ENCODE measurements at places on chromosomes 2 and 18.
A peak's percentile ranks its signal among the peaks of the same experiment; 100 is the strongest.

DNA sequence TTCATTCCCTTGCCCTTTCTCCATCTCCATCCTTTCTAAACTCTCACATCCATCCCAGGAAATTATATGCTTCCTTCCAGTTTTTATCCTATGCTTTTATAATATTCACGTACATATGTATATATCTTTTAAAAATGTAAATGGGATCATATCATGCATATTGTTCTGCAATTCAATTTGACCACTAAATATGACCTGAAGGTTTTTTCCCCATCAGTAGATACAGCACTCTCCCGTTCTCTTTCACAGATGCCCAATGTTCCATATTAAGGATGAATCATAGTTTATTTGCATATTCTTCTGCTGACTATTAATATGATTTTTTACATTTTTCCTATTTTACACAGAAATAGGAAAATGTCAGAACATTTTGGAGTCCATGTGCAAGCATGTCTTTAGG is 213.3 kb upstream of the PARD3B start:
- no peak for DNase-seq

DNA sequence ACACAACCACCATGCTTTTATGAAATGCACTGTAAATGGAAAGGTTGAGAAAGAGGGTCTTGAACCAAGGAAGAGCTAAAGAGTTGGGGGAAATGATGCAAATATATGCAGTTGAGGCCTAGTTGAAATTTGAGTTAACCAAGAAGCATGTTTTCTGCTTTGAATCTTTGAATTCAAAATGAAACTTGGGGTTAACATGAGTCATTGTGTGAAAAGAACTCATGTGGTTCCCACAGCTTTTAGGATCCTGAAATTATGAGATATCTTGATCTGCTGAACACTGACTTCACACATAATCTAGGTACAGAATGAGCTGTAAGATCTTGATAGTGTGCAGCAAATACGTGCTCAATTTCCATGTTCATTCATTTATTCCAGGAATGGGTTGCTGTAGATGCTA is 422.9 kb upstream of the TRIB2 start:
- no peak for DNase-seq

DNA sequence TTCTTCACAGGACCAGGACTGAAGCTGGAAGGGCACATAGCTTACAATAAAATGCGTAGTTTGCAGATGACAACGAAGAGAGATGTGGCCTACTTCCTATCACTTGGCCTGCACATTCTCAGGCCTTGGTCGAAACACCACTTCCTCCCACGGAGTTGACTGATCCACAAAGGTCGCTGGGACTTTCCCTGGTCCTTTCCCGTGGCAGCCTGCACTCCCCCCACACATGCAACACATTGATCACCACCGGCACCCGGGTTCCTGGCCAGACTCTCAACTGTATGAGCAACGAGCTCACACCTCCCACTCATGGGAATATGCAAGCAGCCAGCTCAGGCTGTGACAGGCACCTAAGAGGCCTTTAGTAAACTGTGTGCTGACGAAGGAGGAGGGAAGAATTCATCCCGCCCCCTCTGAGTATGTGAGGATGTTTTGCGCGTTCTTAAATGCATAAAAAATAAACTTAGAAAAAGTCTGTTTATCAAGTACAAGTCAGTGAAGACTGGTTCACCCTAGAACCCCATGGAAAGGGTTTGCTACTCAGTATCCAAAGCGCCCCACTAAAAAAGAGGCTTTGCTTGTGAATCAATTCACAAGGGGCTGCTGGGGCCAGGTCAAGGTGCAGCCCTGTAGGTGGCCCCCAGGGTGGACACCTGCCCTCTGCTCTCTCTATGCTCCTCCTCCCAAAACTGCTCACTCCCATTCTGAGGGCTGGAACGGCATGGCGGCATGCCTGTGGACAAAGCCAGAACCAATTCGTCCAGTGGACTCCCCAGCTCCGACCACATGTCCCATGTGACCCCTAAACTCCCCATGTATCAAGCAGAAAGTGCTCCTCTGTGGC is 154.3 kb downstream of the EIPR1 start:
- peak; percentile 87 for DNase-seq

GRCh38 chr18:59229701-59230443 is 9.9 kb downstream of the GRP start:
- DNase-seq: no peak

GRCh38 chr2:149622343-149622742 is 34.8 kb upstream of the MMADHC start:
- DNase-seq: no peak

- no peak for DNase-seq
These were observed 47.5 kb upstream of the PXDN start for GRCh38 chr2:1791685-1792435.

- no peak for DNase-seq
These were observed 1652.3 kb upstream of the SLC39A10 start for GRCh38 chr2:194004590-194005206.

DNA sequence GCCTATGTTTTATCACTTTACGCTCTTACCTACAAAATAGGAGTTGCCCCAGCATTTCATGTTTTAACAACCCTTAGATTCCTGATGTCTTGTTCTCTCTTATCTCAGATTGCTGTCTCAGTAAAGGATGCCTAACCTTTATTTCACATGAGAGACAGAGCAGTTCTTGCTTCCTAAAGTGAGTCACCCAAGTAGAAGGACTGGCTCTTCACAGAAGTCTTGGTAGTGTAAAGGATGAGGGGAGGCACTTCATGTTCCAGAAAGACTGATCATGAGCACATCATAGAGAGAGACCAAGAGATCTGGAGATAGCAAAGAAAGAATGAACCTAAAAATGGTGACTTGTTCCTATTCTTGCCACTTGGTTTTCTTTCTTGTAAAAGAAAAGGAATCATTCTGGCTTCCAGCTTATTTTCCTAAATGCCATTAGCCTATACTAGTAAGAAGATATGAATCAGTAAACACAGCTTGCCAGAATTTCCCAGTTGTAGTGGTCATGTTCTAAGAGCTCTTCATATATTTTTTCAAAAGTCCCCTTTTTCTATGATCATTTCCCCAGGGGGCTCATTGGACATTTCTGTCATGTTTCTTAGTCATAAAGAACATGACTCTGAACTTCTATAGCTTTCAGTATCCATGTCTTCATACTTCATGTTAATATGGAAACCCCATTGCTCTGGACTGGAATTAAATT is 54.9 kb downstream of the MAPRE2 start:
- no peak for DNase-seq

- no peak for DNase-seq
These were observed 7.2 kb downstream of the NPC1 start for GRCh38 chr18:23578891-23579653.

DNA sequence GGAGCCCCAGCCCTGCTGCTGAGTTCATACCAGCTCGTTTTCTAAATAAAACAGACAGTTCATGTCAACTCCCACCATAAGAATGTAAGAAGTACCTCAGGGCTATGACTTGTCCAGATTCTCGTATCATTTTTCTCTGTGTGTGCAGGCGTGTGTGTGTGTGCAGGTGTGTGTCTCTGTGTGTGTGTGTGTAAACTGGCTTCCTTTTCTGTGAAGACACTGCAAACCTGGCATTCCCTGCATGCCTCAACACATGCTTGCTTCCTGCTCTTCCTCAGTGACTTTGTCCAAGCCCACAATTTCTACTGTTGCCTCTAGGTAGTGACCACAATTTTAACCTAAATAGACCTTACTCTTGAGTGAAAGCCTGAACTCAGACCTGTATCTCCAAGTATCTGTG is 879.0 kb downstream of the SLC4A3 start:
- no peak for DNase-seq

- DNase-seq: peak; percentile 16
These were observed 484.6 kb upstream of the HS6ST1 start for GRCh38 chr2:128803222-128803621.

DNA sequence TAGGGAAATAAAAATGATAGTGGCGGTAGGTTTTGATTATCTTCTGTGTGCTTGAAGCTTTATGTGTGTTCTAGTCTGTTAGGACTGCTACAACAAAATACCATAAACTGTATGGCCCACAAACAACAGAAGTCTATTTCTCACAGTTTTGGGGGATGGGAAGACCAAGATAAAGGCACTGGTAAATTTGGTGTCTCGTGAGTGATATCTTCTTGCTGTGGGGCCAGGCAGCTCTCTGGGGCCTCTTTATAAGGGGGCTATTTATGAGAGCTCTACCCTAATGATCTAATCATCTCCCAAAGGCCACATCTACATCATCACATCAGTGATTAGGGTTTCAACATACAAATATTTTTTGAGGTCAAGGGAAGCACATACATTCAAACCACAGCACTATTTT is 86.8 kb upstream of the SPHKAP start:
- no peak for DNase-seq

DNA sequence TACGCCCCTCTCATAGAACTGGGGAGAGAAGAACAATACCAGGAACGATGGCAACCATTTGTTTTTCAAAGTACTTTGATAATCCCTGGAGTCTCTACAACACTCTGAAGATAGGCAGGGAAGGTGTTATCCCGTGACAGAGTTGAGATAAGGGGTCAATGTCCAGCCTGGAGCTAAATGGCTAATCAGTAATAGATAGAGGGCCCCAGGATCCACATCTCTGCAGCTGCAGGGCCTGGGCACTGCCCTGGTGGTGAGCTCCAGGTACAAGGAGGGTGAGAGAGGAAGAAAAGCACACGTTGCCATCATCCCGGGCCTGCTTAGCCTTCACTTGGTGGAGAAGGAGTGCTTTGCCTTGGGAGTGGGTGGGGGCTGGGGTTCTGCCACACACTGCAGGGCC is 260.6 kb downstream of the PRKCE start:
- no peak for DNase-seq

DNA sequence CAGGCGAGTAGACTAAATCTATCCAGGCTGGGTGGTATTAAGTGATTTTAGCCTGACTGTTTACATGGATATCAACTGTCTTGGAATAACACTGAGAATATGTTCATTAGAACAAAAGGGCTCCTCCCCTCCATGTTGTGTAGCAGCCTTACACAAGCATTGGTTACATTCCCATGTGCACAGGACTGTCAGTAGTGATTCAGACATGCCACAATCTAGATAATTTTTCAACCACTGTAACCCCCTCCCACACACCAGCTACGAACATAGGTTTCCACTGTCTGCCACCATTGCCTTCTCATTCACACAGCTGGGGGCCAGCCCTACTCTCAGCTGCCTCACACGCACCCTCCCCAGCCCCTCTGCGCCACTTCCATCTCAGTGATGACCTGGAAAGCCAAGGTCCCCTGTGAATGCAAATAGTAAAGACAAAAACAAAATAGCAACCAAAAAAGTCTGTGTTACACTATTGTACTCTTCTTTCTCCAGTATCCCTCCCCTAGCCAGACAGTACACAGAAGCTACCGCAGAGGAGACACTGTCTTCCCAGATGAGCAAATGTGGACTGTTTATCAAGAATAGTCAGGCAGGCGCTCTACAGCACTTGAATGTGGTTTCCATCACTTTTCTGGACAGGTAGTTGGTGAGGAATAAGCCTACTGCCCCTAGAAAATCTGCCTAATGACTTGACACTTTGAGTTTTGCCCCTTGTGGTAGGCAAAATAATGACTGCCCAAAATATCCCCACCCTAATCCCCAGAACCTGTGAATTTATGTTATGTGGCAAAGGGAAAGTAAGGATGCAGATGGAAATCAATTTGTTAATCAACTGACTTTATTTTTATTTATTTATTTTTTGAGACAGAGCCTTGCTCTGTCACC is 27.9 kb upstream of the TYMS start:
- DNase-seq: no peak

GRCh38 chr2:7115364-7115763 is 198.2 kb downstream of the RNF144A start:
- no peak for DNase-seq

DNA sequence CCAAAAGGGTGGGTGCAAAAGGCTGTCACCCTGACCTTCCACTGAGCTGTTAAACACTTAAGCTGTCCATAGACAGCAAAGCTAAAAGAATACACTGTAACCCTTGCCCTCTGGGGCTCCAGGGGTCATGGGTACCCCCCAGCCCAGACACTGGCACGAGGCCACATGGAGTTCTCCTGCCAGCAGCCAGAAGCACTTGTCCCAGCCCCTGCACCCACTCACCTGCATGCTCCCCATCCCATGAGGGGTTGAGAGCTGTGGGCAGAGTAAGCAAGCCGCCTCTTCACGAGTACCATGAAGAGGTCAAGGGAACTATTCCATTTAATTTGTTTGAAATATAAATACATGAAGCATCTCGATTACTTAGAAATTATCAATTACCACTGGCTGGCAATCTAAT is 867.1 kb upstream of the ZEB2 start:
- no peak for DNase-seq

- DNase-seq: no peak
These were observed 7.9 kb downstream of the CLHC1 start for GRCh38 chr2:55223958-55224760.

- no peak for DNase-seq
These were observed 497.9 kb upstream of the RAB6C start for GRCh38 chr2:129481306-129482219.

- DNase-seq: peak; percentile 45
These were observed at the start of gene CYBRD1 for GRCh38 chr2:171522052-171522787. CYBRD1 (plus strand) TSS chr2:171522474; CDS start chr2:171522546, 72 bp downstream.

- DNase-seq: no peak
These were observed 56.2 kb downstream of the ETAA1 start for GRCh38 chr2:67453310-67453709.

GRCh38 chr2:157413326-157414035 is 30.4 kb downstream of the CYTIP start:
- peak; percentile 79 for DNase-seq

- peak; percentile 59 for DNase-seq
These were observed 76.4 kb upstream of the ZEB2 start for GRCh38 chr2:144596073-144596871.

DNA sequence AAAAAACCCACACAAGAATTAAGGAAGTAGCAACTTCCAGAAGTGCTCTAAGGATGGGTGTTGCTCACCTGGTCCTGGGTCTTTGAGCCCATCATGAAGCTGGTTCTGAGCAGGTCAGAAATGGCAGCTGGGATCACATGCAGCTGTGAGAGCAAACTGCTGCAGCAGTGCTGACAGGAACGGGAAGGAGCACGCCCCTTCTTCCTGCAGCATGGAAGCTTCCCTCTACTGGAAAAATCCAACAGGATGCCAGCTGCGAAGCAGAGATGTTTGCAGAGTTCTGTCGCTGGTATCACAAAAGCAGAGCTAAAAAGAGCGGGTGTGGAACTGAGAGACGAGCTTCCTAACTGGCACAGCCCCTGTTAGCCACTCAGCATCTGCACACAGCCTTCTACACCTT is 33.7 kb downstream of the EIF4E2 start:
- DNase-seq: no peak

DNA sequence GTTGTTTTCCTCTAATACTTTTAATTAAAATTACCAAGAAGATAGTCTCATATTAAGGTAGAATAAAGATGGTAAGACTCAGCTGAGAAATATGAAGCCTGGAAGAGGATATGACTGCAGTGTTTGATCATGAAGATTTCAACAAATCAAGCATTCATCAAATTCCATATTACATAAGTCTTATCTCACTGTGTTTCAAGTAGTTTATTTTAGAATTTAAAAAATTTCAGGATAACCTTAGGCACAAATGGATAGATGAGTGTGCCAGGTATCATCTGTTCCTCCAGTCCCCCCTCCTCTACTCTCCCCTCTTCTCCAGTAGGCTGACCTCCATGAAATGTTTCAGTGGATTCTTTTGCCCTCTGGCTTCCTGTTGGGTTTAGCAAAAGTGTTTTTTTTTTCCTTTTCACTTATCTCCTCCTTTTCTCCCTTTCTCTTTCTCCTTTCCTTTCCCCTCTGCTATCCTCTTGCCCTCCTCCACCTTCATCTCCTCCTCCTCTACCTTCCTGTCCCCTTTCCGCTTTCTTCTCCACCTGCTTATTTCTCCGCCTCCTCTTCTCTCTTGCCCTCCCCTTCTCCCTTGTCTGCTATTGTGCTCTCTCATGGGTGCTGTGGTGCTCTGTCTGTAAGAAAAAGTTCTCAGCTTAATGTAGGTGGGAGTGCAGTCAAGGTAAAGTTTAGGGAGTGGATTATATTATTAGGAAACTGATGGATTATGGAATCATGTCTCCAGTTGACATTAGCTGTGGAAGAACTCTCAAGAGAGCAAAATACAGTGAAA is 72.8 kb downstream of the ABI2 start:
- no peak for DNase-seq
